Body of pancreas (tissue), 4 donors: ENCODE measurements at places on chromosomes 4 and X. TPM values are rescaled to one million over a fixed set of nuclear protein-coding genes. Genes with fewer than 3 reads are reported as not detected.

The LNX1 gene
- total RNA-seq = 17.1 TPM

The CSN3 gene
- not detected for total RNA-seq

The GABRE gene
- total RNA-seq = 46.2 TPM

The UGT2B7 gene
- total RNA-seq = not detected

The MED14 gene
- 27.0 TPM for total RNA-seq

GRCh38 chrX:151695583-151696340 lies 504 bp downstream of the PRRG3 start:
- H3K27ac ChIP-seq = no peak overlapping the region
- H3K4me3 ChIP-seq = no peak overlapping the region
- no peaks in the 10 kb centered on the region for H3K4me1 ChIP-seq
- DNase-seq = no peak
- no peaks in the 10 kb centered on the region for H3K27me3 ChIP-seq

GRCh38 chr4:101678180-101678579 lies 112.3 kb upstream of the BANK1 start:
- no peaks in the 10 kb centered on the region for H3K4me1 ChIP-seq
- H3K4me3 ChIP-seq = no peak overlapping the region
- H3K27ac ChIP-seq = no peak overlapping the region

- H3K4me1 ChIP-seq = peaks cover 24% of the 10 kb centered on the region
- no peak overlapping the region for H3K4me3 ChIP-seq
- H3K27ac ChIP-seq = no peak overlapping the region
- no peaks in the 10 kb centered on the region for H3K27me3 ChIP-seq
These were observed 94.8 kb downstream of the MAML3 start for GRCh38 chr4:140059159-140059558.

DNA sequence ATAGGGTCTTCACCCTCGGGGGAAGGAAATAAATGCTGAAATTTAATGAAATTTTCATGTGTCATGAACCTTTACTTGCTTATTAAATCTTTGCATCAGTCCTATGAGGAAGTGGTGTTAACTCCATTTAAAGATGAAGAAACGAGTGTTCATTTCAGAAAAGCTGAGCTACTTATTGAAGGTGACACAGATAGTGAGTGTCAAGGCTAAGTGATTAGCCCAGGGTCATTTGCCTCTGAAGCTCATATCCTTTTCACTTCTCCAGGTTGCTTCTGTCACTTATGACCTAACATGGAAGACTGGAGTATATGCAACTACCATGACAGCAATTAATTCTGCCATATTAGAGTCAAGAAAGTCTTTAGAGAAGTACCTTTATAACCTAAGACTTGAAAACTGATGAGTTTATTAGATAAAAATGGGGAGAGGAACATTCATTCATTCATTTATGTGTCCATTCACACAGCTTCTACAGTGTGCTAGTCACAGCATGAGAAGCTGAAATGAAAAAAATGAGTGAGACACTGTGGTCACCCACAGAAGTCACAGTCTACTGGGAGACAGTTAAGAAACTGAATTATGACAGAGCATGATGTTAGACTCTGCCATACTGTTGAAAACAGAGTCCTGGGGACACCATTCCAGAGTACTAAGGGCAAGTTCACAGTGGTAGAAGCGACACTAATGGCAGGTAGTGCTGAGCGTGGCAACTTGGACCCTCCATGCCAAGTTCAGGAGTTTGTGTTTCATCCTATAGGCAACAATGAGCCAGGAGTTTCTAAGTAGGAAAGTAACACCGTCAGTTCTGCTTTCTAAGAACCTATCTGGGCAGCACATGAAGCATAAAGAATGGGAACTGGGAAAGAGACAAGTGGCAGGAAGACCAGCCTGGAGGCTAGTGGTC lies 21.3 kb downstream of the ALPK1 start:
- H3K4me3 ChIP-seq = no peak overlapping the region
- H3K36me3 ChIP-seq = no peaks in the 10 kb centered on the region
- no peak overlapping the region for H3K27ac ChIP-seq
- H3K27me3 ChIP-seq = no peaks in the 10 kb centered on the region

DNA sequence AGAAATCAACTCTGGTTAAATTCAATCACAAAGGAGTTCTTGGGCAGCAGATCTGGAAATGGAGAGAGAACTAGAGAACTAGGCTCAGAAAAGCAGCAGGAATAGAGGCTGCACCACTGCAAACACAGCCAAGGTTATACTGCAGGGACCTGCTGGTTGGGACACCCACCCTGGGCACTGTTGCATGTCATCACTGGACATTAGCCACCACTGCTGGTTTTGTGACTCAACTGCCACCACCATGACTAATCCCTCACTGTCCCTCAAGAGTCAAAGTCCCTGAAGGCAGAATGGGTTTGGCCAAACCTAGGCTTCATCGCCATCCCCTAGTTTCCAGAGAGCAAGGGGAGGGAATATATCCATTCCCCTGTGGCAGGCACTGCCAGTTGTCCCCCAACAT lies 38.1 kb upstream of the IRAK1 start:
- DNase-seq = no peak
- no peak overlapping the region for H3K27ac ChIP-seq
- no peak overlapping the region for H3K4me3 ChIP-seq

- no peaks in the 10 kb centered on the region for H3K36me3 ChIP-seq
- peaks cover 11% of the 10 kb centered on the region for H3K27me3 ChIP-seq
- H3K4me1 ChIP-seq = peaks cover 15% of the 10 kb centered on the region
These were observed 744 bp downstream of the NPY5R start for GRCh38 chr4:163344147-163345125.
